ENCODE measurements at places on chromosomes 12 and 14.

- DNase-seq: no peak
- H3K4me1 ChIP-seq: no peaks in the 10 kb centered on the region
- no peaks in the 10 kb centered on the region for H3K36me3 ChIP-seq
- no peak overlapping the region for H3K4me3 ChIP-seq
These were observed 567.8 kb upstream of the TBX3 start for GRCh38 chr12:115251727-115252126.

DNA sequence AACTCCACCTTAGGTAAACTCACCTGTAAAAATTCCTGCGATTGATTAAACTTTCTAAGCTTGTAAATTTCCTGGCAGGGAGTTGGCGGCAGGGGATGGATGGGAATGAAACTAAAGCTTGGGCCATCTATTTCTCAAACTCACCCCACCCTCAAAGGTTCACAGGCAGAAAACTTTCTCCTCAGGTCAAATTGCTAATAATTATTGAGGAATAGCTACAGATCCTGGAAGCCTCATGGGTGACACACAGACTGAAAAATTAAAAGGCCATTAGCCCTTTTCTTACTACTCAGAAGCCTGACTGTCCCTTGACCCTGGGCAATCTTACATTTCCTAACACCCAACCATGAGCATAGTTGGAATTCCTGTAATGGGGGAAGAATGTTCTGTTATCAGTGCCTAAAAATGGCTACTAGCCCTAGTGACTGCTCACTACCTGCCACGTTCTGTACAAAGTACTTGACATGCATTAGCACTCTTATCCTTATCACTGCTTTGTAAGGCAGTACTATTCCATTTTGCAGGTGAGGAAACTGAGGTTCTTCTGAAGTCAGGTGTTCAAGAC lies 12.4 kb upstream of the SYNDIG1L start:
- H3K4me3 ChIP-seq: no peak overlapping the region
- no peaks in the 10 kb centered on the region for H3K27me3 ChIP-seq
- H3K27ac ChIP-seq: no peak overlapping the region
- DNase-seq: no peak

GRCh38 chr14:63134801-63135200 lies 69.4 kb upstream of the RHOJ start:
- no peaks in the 10 kb centered on the region for H3K36me3 ChIP-seq
- H3K27me3 ChIP-seq: no peaks in the 10 kb centered on the region
- DNase-seq: no peak
- no peak overlapping the region for H3K27ac ChIP-seq

GRCh38 chr12:7045913-7046312 lies 14.6 kb upstream of the C1S start:
- no peaks in the 10 kb centered on the region for H3K27me3 ChIP-seq
- H3K4me3 ChIP-seq: no peak overlapping the region
- no peak overlapping the region for H3K27ac ChIP-seq
- no peaks in the 10 kb centered on the region for H3K36me3 ChIP-seq
- no peak for DNase-seq
- H3K4me1 ChIP-seq: no peaks in the 10 kb centered on the region

DNA sequence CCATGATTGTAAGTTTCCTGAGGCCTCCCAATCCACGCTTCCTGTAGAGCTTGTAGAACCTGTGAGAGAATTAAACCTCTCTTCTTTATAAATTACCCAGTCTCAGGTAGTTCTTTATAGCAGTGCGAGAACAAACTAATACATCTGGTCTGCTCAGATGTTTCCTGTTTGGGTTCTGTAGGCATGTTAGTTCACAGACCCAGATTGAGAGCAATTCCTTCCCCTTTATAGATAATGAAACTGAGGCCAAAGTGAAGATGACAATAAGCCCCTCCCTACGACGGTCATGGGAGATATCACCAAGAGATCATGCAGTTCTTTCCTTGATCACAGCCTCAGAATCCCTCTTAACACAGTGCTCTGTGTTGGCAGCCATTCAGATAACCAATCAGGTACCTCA lies 76.5 kb upstream of the CLMN start:
- H3K27ac ChIP-seq: no peak overlapping the region
- H3K27me3 ChIP-seq: no peaks in the 10 kb centered on the region
- no peaks in the 10 kb centered on the region for H3K4me1 ChIP-seq
- no peaks in the 10 kb centered on the region for H3K36me3 ChIP-seq

DNA sequence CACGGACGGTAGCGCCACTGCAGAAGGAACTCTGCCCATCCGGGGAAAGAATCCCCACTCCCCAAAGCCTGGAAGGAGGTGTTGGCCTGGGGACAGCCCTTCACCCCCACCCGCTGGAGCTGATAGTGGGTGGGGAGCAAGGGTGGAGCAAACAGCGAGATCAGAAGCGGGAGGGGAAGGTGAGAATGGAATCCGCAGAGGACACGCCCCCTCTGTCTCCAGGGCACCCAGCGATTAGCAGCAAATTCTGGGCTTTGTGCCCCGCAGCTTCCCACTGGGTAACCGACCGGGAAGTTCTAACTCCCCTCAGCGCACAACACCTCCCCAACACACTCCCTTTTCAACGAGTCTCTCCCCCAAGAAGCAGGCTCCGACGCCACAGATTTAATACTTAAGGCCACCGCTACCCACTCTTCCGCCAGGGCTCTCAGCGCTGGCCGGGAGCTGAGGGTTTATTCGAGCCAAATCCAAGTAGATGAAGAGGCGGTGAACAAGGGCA lies 1.4 kb downstream of the SLC25A29 start:
- H3K4me1 ChIP-seq: peaks cover 53% of the 10 kb centered on the region
- H3K4me3 ChIP-seq: peak overlapping the region; percentile 65

GRCh38 chr12:104220931-104221330 lies 5.4 kb downstream of the TXNRD1 start:
- H3K27ac ChIP-seq: peak overlapping the region; percentile 86
- H3K4me3 ChIP-seq: no peak overlapping the region
- no peak for DNase-seq
- H3K27me3 ChIP-seq: no peaks in the 10 kb centered on the region

DNA sequence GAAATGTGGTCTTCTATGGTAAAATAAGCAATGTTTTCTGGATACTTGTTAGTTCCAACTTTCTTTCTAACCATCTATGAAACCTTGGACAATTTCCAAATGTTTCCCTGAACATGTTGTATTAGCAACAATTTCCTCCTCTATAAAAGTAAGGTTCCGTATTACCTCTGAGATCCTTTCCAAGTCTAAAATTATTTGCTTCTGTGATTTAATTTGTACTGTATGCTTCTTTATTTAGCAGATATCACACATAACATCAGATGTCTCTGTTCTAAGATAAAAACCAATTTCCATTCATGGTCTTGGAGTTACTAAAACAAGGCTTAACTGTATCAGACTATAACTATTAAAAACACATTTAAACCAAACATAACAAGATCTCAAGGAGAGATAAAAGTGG lies 177.2 kb downstream of the FOXA1 start:
- no peak overlapping the region for H3K27ac ChIP-seq
- H3K27me3 ChIP-seq: no peaks in the 10 kb centered on the region

GRCh38 chr14:67265131-67265530 lies 23.9 kb downstream of the PALS1 start:
- H3K27ac ChIP-seq: no peak overlapping the region
- no peak overlapping the region for H3K4me3 ChIP-seq
- no peak for DNase-seq

GRCh38 chr12:111748867-111749266 lies 17.9 kb upstream of the ALDH2 start:
- no peak overlapping the region for H3K27ac ChIP-seq
- H3K27me3 ChIP-seq: no peaks in the 10 kb centered on the region
- H3K4me3 ChIP-seq: no peak overlapping the region
- no peaks in the 10 kb centered on the region for H3K4me1 ChIP-seq
- peaks cover 94% of the 10 kb centered on the region for H3K36me3 ChIP-seq
